ENCODE measurements at places on chromosomes 13 and 19. TPM values are rescaled to one million over a fixed set of nuclear protein-coding genes. Genes with fewer than 3 reads are reported as not detected.

DNA sequence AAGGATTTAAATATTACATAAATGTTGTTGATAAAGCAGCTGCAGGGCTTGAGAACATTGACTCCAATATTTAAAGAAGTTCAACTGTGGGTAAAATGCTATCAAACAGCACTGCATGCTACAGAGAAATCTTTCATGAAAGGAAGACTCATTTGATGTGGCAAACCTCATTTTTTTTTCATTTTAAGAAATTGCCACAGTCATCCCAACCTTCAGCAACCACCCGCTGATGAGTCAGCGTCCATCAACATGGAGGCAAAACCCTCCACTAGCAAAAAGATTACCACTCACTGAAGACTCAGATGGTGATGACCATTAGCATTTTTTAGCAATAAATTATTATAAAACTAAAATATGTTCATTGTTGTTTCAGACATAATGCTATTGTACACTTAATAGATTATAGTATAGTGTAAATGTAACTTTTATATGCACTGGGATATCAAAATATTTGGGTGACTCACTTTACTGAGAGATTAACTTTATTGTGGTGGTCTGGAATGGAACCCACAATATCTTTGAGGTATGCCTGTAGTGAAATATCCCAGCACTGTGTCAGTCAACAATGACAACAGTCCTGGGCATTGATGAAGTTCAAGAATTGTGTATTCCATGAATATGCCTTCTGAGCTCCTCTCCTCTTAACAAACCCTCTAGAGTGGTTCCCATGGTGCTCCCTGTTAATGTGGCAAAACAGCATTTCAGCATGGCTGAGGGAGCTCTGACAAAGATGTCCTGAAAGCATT, 52.4 kb upstream of the SOX21 start:
- H3K4me1 ChIP-seq = no peaks in the 10 kb centered on the region
- H3K27ac ChIP-seq = no peak overlapping the region
- DNase-seq = no peak

The DMKN gene
- not detected for total RNA-seq

- no peak for DNase-seq
- peaks cover 37% of the 10 kb centered on the region for H3K36me3 ChIP-seq
- H3K4me1 ChIP-seq = peaks cover 24% of the 10 kb centered on the region
- no peak overlapping the region for H3K27ac ChIP-seq
These were observed 6.1 kb downstream of the SLC35E1 start for GRCh38 chr19:16566161-16566560.

DNA sequence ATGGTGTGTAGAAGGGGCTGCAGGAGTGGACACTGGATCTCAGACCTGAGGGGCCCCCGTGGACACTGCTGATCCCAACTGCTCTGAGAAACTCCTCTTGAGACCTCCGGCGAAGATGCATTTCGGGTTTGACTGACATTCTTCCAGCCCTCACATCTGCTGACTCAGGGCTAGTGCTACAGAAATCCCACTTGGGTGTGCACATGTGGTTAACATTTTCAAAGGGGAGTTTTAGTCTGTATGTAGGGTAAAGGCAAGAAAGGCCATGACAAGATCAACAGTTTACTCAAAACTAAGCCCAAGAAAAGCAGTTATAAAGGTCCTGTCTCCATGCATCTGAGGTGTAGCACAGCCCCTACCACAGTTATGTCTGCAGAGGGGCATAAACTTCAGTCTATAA, 31.2 kb downstream of the DLEU7 start:
- no peak for DNase-seq
- H3K4me1 ChIP-seq = no peaks in the 10 kb centered on the region
- H3K27me3 ChIP-seq = peaks cover 21% of the 10 kb centered on the region
- H3K36me3 ChIP-seq = no peaks in the 10 kb centered on the region
- H3K4me3 ChIP-seq = no peak overlapping the region

DNA sequence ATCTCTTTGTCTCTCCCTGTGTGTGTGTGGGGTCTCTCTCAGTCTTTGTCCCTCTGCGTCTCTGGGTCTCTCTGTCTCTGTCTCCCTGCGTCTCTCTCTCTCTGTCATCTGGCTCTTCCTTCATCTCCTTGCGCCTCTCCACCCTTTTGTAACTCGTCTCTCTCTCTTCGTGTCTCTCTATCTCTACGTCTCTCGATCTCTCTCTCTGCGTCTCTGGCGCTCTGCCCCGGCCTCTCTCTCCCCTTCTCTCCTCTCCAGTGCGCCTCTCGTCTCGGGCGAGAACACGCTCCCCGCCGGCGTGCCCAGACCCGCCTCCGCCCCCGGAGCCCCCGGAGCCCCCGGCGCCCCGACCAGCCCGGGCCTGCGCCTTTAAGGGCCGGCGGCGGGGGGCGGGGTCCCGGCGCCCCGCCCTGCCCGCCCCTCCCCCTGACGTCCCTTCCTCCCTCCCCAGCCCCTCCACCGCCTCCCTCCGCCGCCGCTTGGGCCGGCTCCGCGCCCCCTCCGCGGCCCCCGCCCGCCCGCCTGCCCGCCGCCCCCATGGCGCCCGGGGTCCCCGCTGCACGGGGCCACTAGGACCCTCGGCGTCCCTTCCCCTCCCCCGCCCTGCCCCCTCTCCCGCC, at the start of gene MARK4:
Gene MARK4, plus strand, starts transcription at position 440 of the 620 bp plus-strand sequence. CDS start 318 bp downstream, outside the sequence.
- no peaks in the 10 kb centered on the region for H3K27me3 ChIP-seq
- no peaks in the 10 kb centered on the region for H3K36me3 ChIP-seq
- peak within 1 kb of the TSS; percentile 89 for H3K27ac ChIP-seq
- DNase-seq = peak; percentile 8

GRCh38 chr19:14056069-14056666, 5.7 kb downstream of the PALM3 start:
- peaks cover 5% of the 10 kb centered on the region for H3K36me3 ChIP-seq
- H3K4me3 ChIP-seq = no peak overlapping the region
- H3K27ac ChIP-seq = no peak overlapping the region

DNA sequence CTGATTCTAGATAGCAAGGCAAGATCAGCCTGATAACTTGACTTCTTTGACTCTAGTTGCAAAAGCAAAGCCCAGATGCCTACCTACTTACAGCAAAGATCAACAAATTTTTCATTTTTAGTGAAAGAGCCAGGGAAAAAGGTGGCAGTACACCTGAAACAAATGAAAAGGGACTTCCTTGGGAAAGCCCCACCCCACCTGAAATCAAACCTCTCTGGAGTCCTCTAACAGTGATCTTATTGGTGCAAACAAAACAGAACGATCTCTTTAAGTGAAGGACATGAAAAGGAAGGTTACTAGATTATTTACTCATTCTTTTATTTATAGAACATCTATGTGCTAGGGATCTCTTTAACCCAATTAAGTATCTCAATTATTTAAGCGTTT, 507 bp upstream of the LCP1 start:
- H3K4me3 ChIP-seq = no peak overlapping the region
- H3K27me3 ChIP-seq = peaks cover 2% of the 10 kb centered on the region
- H3K4me1 ChIP-seq = no peaks in the 10 kb centered on the region
- no peaks in the 10 kb centered on the region for H3K36me3 ChIP-seq

The DNAAF3 gene
- 0.80 TPM for total RNA-seq

DNA sequence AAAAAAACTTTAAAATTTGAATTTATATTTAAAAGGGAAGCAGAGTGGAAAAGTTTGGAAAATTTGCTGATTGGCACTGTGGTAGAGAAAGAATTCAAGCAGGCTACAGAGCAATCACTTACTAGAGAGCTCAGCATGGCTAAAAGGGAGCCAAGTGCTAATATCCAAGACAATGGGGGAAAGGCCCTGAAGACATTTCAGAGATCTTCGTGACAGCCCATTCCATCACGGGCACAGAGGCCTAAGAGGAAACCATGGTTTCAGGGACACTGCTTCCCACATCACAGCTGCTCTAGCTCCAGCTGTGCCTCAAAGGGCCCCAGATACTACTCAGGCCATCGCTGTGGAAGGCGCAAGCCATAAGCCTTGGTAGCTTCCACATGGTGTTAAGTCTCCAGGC, 73.7 kb downstream of the SGCG start:
- DNase-seq = no peak
- H3K4me3 ChIP-seq = no peak overlapping the region
- no peak overlapping the region for H3K27ac ChIP-seq
- H3K4me1 ChIP-seq = no peaks in the 10 kb centered on the region
- H3K27me3 ChIP-seq = no peaks in the 10 kb centered on the region
- H3K36me3 ChIP-seq = no peaks in the 10 kb centered on the region

DNA sequence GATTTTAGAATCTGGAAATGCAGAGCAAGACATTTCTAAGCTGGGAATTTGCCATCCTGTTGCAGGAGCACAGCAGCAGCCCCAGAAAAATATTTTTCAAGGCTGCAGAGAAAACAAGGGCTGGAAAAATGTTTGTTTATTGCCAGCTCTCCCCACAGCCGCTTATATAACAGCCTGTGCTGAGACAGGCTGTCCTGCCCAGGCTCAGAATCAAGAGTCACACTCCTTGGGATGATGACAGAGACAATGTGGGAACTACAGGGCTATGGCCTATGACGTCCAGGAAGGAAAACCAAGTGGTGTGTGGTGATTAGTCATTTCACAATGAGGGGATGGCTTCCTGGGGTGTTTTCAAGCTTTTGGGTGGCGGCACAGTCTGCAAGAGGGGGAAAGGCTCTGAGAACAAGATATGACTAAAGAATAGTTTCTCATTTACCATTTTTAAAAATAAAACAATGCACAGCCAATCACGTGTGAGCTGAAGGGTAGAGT, 136.3 kb upstream of the SERP2 start:
- H3K4me3 ChIP-seq = peak overlapping the region; percentile 61
- peaks cover 33% of the 10 kb centered on the region for H3K4me1 ChIP-seq
- DNase-seq = peak; percentile 90
- peak overlapping the region; percentile 87 for H3K27ac ChIP-seq
- peaks cover 4% of the 10 kb centered on the region for H3K27me3 ChIP-seq

- H3K4me1 ChIP-seq = no peaks in the 10 kb centered on the region
- DNase-seq = no peak
- H3K4me3 ChIP-seq = no peak overlapping the region
- H3K36me3 ChIP-seq = no peaks in the 10 kb centered on the region
- peaks cover 1% of the 10 kb centered on the region for H3K27me3 ChIP-seq
- H3K27ac ChIP-seq = no peak overlapping the region
These were observed 78.0 kb downstream of the ATP11A start for GRCh38 chr13:112767506-112768471.

GRCh38 chr13:73290844-73291243, 232.0 kb downstream of the KLF5 start:
- peaks cover 11% of the 10 kb centered on the region for H3K4me1 ChIP-seq
- no peak overlapping the region for H3K4me3 ChIP-seq
- no peaks in the 10 kb centered on the region for H3K36me3 ChIP-seq

- no peak overlapping the region for H3K27ac ChIP-seq
- peaks cover 4% of the 10 kb centered on the region for H3K27me3 ChIP-seq
- H3K4me3 ChIP-seq = no peak overlapping the region
- peaks cover 15% of the 10 kb centered on the region for H3K4me1 ChIP-seq
- H3K36me3 ChIP-seq = peaks cover 6% of the 10 kb centered on the region
These were observed 2.4 kb upstream of the LYL1 start for GRCh38 chr19:13104848-13105711.

GRCh38 chr19:48190288-48190884, 19.9 kb downstream of the ZSWIM9 start:
- H3K27ac ChIP-seq = no peak overlapping the region
- no peaks in the 10 kb centered on the region for H3K4me1 ChIP-seq
- H3K4me3 ChIP-seq = no peak overlapping the region
- DNase-seq = no peak

- DNase-seq = no peak
- no peak overlapping the region for H3K27ac ChIP-seq
- H3K36me3 ChIP-seq = no peaks in the 10 kb centered on the region
- no peak overlapping the region for H3K4me3 ChIP-seq
- peaks cover 1% of the 10 kb centered on the region for H3K27me3 ChIP-seq
- no peaks in the 10 kb centered on the region for H3K4me1 ChIP-seq
These were observed 309.8 kb upstream of the ZNF507 start for GRCh38 chr19:32035626-32036025.

DNA sequence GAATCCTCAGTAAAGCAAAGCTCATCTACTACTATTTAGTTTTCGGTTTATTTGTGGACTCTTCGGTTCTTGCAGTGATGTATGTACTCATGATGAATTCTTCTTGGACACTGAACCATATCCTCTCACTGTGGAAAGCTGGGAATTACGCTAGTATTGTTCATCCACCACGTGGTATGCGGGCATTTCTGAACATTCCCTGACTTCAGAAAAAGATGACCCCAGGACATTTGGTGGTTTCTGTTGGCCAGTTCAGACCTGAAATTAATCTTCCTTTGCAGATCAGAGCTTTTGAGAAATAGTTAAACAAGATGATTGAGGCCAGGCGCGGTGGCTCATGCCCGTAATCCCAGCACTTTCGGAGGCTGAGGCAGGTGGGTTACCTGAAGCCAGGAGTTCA, 25.3 kb upstream of the FBN3 start:
- H3K36me3 ChIP-seq = no peaks in the 10 kb centered on the region
- DNase-seq = peak; percentile 6
- H3K27ac ChIP-seq = no peak overlapping the region
- H3K4me3 ChIP-seq = no peak overlapping the region
- peaks cover 9% of the 10 kb centered on the region for H3K27me3 ChIP-seq

GRCh38 chr13:99389520-99390304, 82.5 kb upstream of the GPR183 start:
- H3K36me3 ChIP-seq = peaks cover 5% of the 10 kb centered on the region
- H3K4me3 ChIP-seq = no peak overlapping the region
- no peak overlapping the region for H3K27ac ChIP-seq

GRCh38 chr19:40155749-40156265, 35.4 kb upstream of the MAP3K10 start:
- no peak overlapping the region for H3K27ac ChIP-seq
- H3K4me1 ChIP-seq = peaks cover 12% of the 10 kb centered on the region
- peaks cover 3% of the 10 kb centered on the region for H3K27me3 ChIP-seq
- peak; percentile 28 for DNase-seq
- H3K4me3 ChIP-seq = peak overlapping the region; percentile 55

The SOHLH2 gene
- 0.15 TPM for total RNA-seq
